ENCODE measurements at places on chromosomes 3 and 15.

- DNase-seq = no peak
These were observed 48.4 kb upstream of the CCDC80 start for GRCh38 chr3:112689385-112689784.

- no peak for DNase-seq
These were observed 78.8 kb downstream of the ATP2B2 start for GRCh38 chr3:10426346-10427220.

DNA sequence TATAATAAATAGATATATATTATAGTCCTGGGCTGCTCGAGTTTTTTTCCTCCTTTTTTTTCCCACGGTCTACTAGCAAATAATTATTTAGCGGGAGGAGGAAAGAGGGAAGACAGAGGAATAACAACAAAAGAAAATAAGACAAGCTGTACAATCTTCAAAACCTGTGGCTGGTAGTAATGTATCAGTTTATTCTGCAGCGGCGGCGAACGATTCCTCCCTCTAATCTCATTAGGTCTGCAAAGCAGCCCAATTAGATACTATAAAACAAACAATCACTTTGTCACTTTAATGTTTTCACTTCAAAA, 390 bp upstream of the TLE3 start:
- DNase-seq = peak; percentile 68

GRCh38 chr15:62742409-62743171, 300.0 kb upstream of the TPM1 start:
- DNase-seq = no peak

- DNase-seq = no peak
These were observed 29.1 kb upstream of the ELP6 start for GRCh38 chr3:47542471-47543173.

GRCh38 chr3:193841581-193841980, 248.6 kb downstream of the OPA1 start:
- DNase-seq = no peak

DNA sequence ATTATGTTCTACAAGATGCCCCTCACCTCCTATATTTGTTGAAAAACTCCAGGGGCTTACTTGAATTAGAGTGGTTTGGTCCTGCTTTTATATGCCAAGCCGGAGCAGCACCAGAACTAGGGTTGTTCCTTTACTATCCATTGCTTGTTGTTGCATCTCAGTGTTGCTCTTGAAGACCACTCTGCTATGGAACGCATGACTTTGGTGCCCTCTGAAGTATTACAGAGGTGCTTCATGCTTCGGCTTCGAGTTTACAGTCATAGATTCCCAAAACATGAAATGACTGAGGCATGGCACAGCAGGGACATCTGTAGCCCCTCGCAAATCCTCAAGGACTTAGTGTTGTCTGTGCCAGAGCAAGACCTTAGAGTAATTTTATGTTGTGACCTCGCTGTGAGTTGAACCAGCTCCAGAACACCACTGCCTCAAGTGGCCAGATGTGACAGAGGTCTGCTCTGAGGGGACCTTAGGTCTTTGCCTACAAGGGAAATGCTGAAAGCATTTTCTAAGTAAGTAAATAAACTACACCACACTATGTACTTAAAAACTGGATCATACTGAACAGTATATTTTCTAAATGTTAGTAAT, 67.2 kb upstream of the SIAH2 start:
- no peak for DNase-seq

DNA sequence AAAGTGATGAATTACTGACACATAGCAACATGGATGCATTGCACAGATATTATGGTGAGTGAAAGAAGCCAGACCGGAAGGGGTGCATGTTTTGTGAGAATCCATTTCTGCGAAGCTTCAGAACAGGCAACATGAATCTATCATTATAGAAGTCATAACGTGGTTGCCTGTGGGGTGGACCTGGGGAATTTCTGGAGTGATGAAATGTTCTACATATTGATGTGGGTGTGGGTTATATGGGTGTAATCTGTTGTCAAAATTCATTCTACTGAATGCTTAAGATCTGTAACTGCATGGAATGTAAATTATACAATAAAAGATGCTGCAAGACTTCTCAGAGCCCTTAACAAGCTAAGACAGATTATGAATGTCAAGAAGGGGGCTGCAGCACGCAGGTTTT, 25.2 kb upstream of the TSPAN3 start:
- no peak for DNase-seq

DNA sequence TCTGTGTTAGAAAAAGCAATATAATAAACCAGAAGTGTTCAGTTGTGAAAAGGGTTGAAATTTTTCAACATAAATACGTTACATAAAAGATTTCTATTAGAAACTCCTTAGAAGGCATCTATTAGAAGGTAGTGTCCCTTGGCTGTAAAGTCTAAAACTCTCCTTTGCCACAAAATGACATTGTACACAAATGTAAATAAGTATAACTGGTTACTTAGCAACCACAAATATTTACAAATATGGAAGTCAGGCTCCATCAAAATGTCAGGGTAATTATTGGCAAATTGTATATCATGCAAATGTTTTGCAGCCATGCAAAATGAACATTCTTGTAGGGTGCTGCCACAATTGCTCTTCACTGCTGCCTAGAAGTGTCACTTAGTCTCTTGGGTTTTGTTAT, 419.1 kb upstream of the CDIN1 start:
- no peak for DNase-seq

DNA sequence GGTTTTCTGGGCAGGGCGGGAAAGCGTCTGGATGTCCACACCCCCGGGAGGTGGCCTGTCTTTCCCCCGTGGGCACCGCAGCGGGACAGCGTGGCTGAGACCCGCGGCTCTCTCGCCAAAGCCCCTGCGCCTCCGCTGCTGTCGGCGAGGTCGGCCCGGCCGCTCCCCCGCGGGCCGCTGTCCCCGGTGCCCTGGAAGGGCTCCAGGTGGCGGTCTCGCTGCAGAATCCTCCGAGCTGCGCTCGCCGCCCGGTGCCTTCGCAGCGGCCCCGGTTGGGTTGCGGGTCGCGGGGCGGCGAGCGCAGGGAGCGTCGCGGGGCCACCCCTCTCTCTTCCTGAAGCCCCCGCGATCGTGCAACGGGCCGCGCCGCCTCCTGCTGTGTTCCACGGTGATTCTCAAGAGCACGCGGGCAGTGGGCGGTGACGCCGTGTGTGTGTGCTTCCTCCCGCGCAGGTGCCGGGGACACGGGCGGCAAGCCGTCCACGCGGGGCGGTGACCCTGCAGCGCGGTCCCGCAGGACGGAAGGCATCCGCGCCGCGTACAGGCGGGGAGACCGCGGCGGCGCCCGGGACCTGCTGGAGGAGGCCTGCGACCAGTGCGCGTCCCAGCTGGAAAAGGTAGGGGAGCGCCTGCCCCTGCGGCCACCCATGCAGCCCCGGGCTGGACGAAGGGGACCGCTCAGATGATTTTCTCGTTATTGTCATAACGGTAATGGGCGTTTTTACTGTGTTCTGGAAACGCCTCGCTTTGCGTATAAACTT, 54.4 kb downstream of the LRRK1 start:
- DNase-seq = no peak

Data from NCI-H2029 treated with DMSO at 0.1 percent for 48 hours (cell line).